Hindlimb muscle (tissue), 1 donor: ENCODE measurements at places on chromosomes 6 and 20.

DNA sequence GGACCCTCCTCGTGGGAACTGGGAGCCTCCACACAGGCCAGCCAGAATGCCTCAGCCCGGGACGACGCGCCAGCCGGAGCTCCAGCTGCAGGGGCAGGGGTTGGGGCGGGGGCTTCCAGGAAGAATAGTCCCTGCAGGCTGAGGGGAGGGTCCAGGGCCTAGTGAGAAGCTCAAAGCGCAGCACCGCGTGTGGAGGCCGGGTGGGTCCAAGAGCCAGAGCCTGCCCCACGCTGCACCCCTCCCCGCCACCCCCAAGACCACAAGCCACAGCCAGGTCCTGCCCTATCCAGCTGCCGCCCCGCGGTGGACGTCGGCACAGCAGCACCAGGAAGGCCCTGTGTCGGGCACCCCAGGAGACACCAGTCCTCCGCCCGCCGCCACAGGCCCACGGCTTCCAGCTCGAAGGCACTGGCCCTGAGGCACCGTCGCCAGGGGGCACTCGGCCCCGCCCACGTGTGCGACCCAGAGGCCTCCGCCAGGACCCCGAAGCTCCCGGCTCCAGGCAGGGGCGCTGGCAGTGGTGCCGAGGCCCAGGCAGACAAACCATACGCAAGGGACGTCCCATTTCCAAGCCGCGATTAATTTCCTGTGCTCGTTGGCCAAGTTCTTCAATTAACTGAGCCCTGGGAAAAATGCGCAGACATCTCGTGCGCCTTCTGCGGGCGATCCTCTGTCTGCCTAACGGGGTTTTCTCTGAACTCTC lies 19.5 kb downstream of the KCNQ2 start:
- DNase-seq, result no peak

DNA sequence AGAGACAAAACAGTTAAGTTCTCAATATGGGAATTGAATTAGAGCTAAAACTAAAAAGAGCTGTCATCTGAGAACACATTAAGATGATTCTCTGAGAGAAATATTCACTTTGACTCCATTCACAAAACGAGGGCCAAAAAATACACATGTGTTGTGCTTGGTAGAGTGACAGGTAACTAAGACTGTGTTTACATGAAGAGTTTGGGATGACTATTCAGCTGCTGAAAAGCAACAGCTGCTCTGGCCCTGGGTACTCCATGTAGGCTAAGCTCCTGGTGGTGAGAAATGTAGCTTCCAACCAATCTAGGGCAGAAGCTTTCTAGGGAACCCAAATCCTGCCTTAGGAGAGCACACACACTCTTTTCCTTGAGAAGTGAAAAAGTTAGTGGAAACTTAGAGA lies 184.5 kb downstream of the COL21A1 start:
- peak; percentile 56 for DNase-seq

DNA sequence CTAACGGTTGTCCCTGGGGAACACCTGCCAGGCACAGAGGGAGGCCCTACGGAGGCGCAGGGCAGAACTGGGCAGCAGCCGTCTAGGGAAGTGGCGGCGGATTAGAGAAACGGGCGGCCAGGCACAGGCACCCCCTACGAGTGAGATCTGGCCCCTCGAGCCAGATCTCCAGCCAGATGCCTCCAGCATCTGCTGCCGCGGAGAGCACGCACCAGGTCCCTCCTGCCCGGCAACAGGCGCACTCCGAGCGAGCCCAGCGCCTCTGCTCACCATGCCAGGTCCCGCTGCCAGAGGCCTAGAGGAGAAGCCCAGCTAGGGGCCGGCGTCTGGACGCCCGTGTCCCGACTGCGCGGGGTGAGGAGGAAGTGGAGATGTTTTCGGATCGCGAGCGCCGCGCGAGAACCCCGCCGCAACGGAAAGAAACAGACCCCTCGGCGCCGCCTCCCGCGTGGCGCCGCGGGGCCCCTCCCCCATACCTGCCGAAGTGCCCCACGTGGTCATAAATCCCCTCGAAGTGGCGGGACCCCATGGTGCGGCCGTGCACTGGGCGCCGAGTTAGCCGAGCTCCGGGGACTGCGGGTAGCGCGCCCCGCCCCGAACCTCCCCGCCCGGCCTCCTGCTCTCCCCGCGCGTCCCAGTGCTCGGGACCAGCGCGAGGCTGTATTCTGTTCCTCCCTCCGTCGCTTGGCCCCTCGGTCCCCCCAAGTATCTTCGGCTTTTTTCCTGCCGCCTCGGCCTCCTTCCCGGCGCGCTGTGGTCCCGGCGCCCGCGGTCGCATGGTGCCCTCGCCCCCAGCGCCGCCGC lies at the start of gene SLC22A16:
Gene SLC22A16 (minus strand): TSS at position 568 of the 804 bp plus-strand sequence. CDS start 39 bp downstream, at position 529.
- DNase-seq, result no peak

DNA sequence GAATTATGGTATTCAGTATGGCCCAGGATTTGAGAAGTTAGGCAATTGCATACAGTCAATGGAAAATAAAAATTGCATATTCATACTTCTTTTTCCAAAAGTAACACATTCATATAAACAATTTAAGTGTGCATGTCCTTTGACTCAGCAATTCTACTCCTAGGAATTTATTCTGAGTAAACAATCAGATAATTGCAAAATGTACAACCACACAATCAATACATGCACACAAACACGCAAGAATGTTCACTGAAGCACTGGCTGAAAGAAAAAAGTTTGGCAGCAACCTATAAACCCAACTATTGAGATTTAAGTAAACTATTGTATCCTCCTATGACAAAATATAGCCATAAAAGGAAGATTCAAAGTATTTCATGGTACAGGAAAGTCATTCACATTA lies 1.6 kb downstream of the CYP39A1 start:
- no peak for DNase-seq

DNA sequence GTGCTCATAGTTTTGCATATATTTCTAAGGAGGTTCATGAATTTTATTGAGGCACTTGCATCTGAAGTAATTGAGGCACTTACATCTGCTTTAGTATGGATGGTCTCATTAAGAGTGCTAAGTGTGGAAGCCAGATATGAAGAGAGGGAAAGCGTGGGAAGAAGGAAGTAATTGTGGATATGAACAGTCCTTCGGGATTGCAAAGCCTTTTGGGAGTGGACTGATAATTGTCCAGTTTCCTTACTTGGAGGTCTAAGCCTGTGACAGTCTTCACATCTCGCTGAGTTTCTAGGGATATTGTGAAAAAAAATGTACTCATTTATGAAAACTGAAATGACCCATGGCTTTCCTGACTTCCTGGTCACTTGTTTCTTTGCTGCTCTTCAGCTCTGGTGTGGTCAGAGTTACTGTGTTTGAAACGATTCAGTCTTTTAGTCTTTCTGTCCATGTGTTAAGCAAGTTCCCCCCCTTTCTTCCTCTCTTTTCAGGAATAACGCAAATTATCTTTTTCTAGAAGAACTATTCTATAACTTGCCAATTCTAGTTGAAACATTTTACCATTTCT lies 137.3 kb downstream of the ZFAND3 start:
- DNase-seq, result no peak

DNA sequence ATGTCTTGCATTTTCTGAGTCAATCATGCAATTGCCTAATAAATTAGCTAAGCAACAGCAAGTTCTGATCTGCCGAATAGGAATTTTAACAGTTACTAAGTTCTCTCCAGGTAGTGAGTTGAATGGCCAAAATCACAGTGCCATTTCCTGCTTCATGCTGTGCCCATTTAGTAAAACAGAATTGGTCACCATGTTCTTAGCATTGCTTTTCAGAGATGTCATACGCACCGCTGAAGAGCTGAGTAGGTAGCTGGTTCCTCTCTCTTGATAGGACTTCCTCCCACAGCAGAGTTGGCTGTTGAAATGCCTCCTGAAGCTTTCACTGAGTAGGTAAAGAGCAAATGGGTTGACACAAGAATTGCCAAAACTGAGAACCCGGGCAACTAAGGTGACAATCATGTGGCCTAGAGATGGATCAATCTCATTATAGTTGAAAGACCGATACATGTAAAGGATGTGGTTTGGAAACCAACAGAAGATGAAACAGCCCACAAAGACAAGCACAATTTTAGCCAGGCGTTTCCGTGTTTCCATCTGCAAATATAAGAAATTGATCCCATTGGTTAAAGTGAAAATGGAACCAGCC lies 57.1 kb upstream of the GJE1 start:
- no peak for DNase-seq

DNA sequence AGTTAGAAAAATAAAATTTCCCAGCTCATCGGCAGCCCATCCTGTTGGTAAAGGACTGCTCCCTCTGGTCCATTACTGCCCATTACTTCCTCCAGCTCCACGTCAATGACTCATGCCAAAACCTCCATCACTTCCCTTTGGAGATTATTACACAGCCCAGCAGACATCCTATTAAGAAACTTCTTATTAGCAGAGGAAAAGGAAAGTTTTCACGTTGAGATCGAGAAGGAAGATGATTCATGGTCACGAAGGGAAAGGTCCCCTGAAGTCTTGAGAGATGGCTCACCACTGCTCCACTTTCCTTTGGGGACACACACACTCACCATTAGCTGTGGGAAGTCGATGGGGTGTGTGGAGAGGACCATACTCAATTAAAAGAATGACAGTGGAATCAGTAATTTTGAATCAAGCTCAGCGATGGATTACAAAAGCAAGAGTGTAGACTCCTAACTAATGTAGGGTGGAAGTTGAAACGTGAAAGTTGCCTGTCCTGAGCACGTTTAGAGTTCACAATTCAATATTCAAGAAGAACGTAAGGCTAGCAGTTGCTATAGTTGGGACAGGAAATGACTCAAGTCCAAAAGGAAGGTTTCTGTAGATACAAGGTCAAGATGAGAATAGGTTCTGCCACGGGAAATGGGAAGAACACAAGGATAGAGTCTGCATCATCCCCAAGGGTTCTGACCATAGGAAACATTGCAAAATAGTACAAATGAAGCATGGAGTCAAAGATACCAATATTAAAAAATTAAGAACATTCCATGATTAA lies 21.6 kb downstream of the SASH1 start:
- DNase-seq, result no peak

DNA sequence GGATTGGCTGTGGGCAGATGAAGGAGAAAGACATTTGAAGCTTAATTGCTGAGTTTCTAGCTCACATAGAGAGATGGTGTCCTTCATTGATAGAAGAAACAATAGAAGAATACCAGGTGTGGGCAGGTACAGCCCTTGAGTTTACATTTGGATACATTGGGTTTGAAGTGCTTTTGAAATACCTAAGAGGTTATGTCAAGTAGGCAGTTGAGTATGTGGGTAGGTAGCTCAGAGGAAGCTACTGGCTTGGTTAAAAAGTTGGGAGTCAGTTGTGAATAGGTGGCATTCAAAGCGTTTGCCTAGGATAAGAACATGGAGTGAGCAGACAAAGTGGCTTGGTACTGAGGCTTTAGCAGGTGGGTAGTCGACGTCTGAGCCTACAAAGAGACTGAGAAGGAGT lies 25.0 kb downstream of the NDUFAF5 start:
- no peak for DNase-seq

- DNase-seq, result no peak
Measured at GRCh38 chr20:63957690-63958441, 1.6 kb upstream of the UCKL1 start.

DNA sequence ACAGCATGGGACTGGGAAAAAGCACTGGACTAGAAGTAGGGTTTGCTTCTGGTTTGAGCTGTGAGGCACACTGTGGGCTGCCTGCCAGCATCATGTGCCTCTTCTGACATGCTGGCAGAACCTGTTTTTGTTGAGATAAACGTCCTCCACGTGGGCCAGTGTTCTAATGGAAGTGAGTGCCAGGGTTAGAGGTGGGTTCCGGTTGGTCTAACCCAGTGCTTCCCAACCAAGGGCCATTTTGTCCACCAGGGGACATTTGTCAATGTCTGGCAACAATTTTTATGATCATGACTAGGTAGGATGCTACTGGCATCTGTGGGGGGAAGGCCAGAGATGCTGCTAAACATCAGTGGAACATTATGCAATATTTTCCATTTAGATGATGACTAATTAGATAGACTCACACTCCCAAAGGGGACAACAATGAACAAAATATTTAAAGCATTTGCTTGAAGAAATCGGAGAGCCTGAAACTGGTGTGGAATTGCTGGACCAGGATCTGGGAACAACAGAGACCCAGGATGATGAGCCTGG lies 7.8 kb upstream of the APMAP start:
- no peak for DNase-seq

- DNase-seq, result no peak
Measured at GRCh38 chr6:150741633-150742200, 123.8 kb upstream of the MTHFD1L start.

DNA sequence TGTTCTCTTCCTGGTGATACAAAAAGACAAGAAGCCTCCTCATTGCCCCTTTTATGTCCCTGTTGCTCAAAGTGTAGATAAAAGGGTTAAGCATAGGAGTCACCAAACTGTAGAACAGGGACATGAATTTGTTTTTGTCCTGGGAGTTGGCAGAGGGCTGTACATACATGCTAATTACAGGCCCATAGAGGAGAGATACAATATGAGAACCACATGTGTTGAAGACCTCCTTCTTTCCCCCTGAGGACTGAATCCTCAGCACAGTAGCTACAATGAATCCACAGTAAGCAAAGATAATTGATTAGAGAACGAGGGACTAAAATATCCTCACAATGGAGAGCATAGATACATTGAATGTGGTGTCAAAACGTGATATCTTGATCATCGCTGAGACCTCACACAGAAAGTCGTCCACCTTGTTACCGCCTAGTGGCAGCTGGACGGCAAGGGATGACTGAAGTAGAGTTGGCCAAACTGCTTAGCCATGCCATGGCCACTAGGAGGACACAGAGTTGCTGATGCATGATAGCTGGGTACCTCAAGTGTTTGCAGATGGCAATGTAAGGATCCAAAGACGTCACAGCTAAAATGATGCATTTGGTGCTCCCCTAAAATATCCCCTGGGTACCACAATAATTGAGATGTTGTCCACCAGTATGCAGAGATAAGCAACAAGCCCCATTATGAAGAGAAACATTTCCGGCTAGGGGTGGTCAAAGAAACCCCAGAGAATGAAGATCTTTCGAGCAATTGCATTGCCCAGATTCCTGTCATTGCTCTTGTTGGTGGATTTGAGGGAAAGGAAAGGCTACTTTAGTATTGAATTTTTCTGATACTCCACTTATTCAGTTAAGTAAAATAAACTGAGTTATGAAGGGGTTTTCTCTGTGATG lies 15.0 kb downstream of the OR2B3 start:
- no peak for DNase-seq

- DNase-seq, result no peak
Measured at GRCh38 chr6:16522937-16523336, 238.3 kb downstream of the ATXN1 start.

DNA sequence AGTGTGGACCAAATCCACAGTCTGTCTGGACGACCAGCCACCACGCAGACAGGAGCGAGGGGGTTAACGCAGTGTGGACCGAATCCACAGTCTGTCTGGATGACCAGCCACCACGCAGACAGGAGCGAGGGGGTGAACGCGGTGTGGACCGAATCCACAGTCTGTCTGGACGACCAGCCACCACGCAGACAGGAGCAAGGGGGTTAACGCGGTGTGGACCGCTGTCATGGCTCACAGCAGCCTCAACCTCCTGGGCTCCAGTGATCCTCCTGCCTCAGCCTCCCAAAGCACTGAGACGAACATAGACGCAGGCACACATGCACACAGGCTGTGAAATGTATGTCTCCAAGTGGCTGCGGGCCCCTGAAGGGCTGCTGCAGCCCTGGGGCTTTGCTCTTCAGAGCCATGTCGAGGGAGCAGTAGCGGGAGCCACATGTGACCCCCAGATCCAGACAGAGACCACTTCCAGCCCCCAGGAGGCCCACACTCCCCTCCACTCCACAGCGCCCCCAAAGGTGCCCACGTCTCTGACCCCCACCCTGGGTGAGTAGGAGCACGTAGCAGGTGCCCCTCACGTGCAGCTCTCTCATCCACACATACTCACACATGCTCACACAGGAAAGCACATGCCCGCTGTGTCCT lies 98.1 kb downstream of the YTHDF1 start:
- no peak for DNase-seq

GRCh38 chr6:101572627-101573026 lies 179.1 kb downstream of the GRIK2 start:
- DNase-seq, result no peak
